Mucosa of gallbladder (tissue), 1 donor: ENCODE measurements at places on chromosomes 5 and 9. TPM values are rescaled to one million over a fixed set of nuclear protein-coding genes. Genes with fewer than 3 reads are reported as not detected.

TMEM252 gene
- not detected for total RNA-seq

FOXD4L4 gene
- total RNA-seq, result not detected

ZFR gene
- 58.2 TPM for total RNA-seq

PCDHGA9 gene
- total RNA-seq, result 7.5 TPM

ANKRD18A gene
- 11.8 TPM for total RNA-seq

ANKRD34B gene
- total RNA-seq, result not detected

GLRA1 gene
- not detected for total RNA-seq

LTC4S gene
- 26.0 TPM for total RNA-seq

GDNF gene
- 1.2 TPM for total RNA-seq

FEM1C gene
- total RNA-seq, result 24.6 TPM

RMRP gene
- total RNA-seq, result 17,824 TPM

TTC39B gene
- total RNA-seq, result 30.2 TPM

CCNH gene
- total RNA-seq, result 35.8 TPM

ANKRD20A1 gene
- 3.0 TPM for total RNA-seq

PRDM9 gene
- not detected for total RNA-seq

SPATA31D1 gene
- not detected for total RNA-seq

TCF7 gene
- total RNA-seq, result 7.4 TPM

BSPRY gene
- total RNA-seq, result 16.0 TPM

ARL14EPL gene
- total RNA-seq, result not detected

JADE2 gene
- total RNA-seq, result 83.1 TPM

DPYSL3 gene
- total RNA-seq, result 94.6 TPM

TSSK1B gene
- total RNA-seq, result 0.20 TPM

PRR7 gene
- total RNA-seq, result 7.8 TPM

CDKN2A gene
- 1.9 TPM for total RNA-seq

CCNJL gene
- total RNA-seq, result 1.3 TPM

FAXDC2 gene
- 91.0 TPM for total RNA-seq

SLC1A3 gene
- total RNA-seq, result 26.2 TPM

ADAMTS13 gene
- total RNA-seq, result 7.1 TPM

GADD45G gene
- 18.8 TPM for total RNA-seq

CFAP77 gene
- total RNA-seq, result not detected

CCNI2 gene
- total RNA-seq, result 8.4 TPM

GCNT1 gene
- 15.6 TPM for total RNA-seq

GRIN1 gene
- total RNA-seq, result 0.83 TPM

PLPP7 gene
- 7.2 TPM for total RNA-seq
